Prostate gland (tissue), 2 donors: ENCODE measurements at places on chromosomes 5 and 9. TPM values are rescaled to one million over a fixed set of nuclear protein-coding genes. Genes with fewer than 3 reads are reported as not detected.

Gene MINAR2
- not detected for total RNA-seq

Gene CDO1
- total RNA-seq: 29.8 TPM

Gene OR2V2
- not detected for total RNA-seq

Gene SELENOP
- 503 TPM for total RNA-seq

Gene TLR4
- total RNA-seq: 4.7 TPM

DNA sequence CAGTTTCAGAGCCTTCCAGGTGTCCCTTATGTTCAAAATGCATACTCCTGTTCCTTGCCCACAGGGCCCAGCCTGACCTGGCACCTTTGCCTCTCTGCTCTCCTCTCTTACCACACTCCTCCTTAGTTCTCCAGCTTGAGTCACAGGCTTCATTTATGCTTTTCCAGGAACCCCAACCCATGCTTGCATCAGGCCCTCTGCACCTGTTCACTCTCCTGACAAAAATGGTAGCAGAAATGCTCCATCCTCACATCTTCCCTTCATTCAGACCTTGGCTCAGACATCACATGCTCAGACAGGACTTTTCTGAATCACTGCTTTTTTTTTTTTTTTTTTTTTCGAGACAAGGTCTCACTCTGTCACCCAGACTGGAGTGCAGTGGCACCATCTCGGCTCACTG lies 15.1 kb upstream of the RNF145 start:
- DNase-seq: no peak

GRCh38 chr9:136679431-136679941 lies 7.8 kb downstream of the AGPAT2 start:
- DNase-seq: peak; percentile 76

DNA sequence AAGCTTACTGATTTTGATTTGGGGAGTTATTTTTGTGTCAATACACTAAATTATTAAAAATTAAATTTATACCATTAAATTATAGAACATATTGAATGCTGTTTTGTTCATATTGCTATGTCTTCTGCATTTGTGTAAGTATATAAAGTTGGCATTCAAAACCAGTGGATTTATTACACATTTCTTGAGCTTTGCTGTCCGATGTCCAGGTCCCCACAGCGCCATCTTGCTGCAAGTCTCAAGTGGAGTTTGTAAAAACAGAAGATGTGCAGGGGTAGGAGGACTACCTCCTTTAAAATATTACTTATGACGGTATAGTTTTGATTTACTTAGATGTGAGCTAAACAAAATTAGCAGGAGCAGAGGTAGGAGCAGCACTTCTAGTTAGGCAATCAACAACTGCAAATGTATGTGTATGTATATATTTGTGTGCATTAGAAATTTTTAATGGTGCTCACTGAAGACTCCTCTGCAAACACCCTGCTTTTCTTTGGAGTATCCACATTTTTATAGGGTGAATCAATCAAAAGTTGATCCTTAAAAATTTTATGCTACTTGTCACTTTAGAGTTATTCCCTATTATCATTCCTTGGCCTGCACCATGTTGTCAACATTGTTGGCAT lies 37.4 kb downstream of the CPEB4 start:
- DNase-seq: no peak

- DNase-seq: no peak
Observed at GRCh38 chr5:14913096-14913495, 41.5 kb upstream of the ANKH start.

GRCh38 chr9:128185979-128186965 lies 5.1 kb downstream of the CIZ1 start:
- DNase-seq: no peak

- DNase-seq: no peak
Observed at GRCh38 chr5:131252824-131253171, 11.1 kb upstream of the CDC42SE2 start.

GRCh38 chr5:41852293-41852692 lies 17.9 kb downstream of the OXCT1 start:
- no peak for DNase-seq

DNA sequence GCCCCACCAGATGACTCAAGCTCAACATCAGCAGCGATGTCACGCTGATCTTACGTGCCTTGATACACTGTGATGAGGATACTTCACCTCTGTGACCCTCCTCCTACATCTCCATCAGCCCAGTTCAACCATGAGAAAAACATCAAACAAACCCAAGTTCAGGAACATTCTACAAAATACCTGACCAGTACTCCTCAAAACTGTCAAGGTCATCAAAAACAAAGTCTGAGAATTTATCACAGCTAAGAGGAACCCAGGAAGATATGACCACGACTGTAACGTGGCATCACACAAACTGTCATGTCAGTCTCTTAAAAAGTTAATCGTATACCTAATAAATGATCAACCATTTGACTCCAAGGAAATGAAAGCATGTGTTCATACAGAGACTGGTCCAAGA lies 90.8 kb downstream of the COL23A1 start:
- no peak for DNase-seq

- DNase-seq: no peak
Observed at GRCh38 chr9:21833090-21833801, 30.8 kb downstream of the MTAP start.

- DNase-seq: no peak
Observed at GRCh38 chr5:14879937-14880589, 8.5 kb upstream of the ANKH start.
